ENCODE measurements at places on chromosomes 4 and X. TPM values are rescaled to one million over a fixed set of nuclear protein-coding genes. Genes with fewer than 3 reads are reported as not detected.

GRCh38 chr4:46249516-46249915 lies 125.7 kb upstream of the GABRG1 start:
- DNase-seq, result no peak

The REELD1 gene
- total RNA-seq, result not detected

GRCh38 chr4:139872274-139872673 lies 206.7 kb downstream of the MGST2 start:
- DNase-seq, result no peak

DNA sequence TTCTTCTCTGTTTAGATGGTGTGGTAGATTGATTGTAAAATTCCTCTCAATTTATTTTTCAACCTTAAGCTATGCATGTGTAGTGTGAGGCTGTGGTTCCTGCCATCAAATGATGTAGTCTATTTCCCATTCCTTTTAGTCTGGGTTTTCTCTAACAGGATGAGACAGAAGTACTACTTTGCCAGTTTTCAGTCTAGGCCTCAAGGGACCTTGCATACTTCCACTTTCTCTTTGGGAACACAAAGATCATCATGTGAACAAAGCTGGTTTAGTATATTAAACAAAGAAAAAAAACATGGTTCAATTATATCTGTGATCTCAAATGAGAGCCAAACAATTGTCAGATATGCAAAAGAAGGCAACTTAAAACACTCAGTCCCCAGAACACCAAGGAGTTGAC lies 1284.0 kb downstream of the RAPGEF2 start:
- no peak for DNase-seq

The CPZ gene
- total RNA-seq, result 0.41 TPM

- no peak for DNase-seq
These were observed 102.9 kb downstream of the GRXCR1 start for GRCh38 chr4:42995343-42995944.

DNA sequence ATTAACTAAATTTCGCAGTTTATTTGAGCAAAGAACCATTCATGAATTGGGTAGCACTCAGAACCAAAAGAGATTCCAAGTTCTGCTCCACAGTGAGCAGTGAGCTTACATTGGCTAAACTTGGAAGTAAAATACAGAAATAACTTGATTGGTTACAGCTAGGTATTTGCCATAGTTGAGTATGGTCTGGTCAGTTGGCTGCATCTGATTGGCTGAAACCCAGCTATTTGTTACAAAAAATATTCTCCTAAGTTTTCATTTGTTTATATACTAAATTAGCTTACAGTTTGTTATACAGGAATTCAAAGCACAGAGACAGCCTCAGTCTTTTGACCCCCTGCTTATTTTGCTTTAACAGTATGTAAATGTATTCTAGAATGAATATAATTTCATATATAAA lies 215.1 kb downstream of the RELL1 start:
- no peak for DNase-seq

The HTN1 gene
- not detected for total RNA-seq

The PDHA2 gene
- not detected for total RNA-seq

DNA sequence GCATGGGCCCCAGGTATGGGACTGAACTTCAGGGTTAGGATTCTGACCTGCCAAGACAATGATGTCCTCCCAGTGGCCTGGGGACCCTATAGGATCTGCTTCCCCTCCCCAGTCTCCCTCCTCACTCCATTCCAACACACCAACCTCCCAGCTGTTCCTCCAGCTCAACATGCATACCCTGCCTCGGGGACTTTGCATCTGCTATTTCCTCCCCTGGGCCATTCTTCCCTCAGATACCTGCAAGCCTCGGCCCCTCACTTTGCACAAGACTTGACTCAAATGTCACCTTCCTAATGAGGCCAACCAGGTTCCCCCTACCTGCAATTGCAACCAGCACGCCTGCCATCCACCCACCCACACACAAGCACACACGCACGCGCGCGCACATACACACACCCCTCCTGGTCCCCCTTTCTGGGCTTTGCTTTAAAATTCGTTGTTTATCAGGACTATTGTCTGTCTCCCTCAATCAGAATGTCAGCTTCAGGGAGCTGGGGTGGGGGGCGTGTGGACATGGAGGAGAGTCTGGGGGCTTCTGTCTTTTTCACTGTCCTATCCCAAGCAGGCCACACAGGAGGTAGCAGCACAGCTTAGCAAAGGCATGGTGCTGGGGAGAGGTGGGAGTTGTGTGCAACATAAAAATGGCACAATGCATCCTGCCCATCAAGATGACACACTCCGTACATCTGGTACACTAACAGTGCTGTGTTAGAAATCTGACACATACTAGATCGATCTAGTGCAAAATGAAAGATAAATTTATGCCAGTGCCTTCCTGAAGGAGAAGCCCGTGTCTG lies 20.6 kb upstream of the PPP2R2C start:
- DNase-seq, result no peak

The TEX11 gene
- not detected for total RNA-seq

The VCX3A gene
- not detected for total RNA-seq

- DNase-seq, result no peak
These were observed 921.8 kb upstream of the INTU start for GRCh38 chr4:126710935-126711334.

- DNase-seq, result no peak
These were observed 78.5 kb upstream of the BLTP1 start for GRCh38 chr4:122073615-122074014.

The TRO gene
- 1.8 TPM for total RNA-seq

GRCh38 chr4:54165438-54165837 lies 63.7 kb upstream of the PDGFRA start:
- no peak for DNase-seq

GRCh38 chr4:653080-653821 lies 20.8 kb downstream of the ATP5ME start:
- peak; percentile 71 for DNase-seq

The KLB gene
- 0.30 TPM for total RNA-seq

The RHOXF1 gene
- not detected for total RNA-seq

GRCh38 chrX:68420559-68420958 lies 12.7 kb downstream of the OPHN1 start:
- no peak for DNase-seq

DNA sequence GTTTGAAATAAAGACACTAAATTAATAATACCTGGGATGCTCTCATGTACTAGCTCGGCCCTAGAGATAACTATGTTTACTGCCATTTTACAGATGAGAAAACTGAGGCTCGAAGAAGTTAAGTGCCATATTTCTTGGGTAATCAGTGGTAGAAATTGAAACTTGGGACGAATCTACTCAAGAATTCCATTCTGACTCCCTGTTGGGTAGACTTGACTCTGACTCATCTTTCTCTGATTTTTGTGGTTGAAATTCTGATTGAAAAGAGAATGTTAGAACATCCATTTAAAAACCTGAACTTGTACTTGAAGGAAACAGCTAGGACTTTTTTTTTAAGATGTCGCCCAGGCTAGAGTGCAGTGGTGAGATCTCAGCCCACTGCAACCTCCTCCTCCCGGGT lies 50.1 kb upstream of the NSUN7 start:
- no peak for DNase-seq

The SPIN2A gene
- 0.22 TPM for total RNA-seq

- DNase-seq, result peak; percentile 37
These were observed 20.2 kb downstream of the PIGG start for GRCh38 chr4:519203-519651.

DNA sequence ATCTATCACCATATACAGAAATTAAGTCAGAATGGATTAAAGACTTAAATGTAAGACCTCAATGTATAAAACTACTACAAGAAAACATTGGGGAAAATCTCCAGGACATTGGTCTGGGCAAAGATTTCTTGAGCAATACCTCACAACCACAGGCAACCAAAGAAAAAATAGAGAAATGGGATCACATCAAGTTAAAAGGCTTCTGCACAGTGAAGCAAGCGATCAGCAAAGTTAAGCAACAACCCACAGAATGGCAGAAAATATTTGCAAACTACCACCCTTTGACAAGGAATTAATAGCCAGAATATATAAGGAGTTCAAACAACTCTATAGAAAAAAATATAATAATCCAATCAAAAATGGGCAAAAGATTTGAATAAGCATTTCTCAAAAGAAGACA lies 236.9 kb upstream of the EMCN start:
- DNase-seq, result no peak

DNA sequence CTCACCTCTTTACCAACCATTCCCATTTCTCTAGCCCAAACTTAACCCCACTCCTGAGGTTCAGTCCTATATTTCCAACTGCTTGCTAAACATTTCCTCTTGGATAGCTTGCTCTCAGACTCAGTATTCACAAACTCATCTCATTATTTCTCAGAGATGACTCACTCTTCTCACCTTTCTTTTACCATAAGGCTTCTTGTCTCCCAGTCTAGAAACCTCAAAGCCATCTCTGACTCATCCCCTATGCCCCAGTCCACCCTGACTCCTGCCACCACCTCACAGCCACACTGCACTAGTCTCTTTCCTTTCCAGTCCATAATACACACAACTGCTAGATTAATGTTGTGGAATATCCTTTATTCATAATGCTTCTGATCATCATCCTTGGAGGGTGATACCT lies 4.8 kb downstream of the FRMPD3 start:
- no peak for DNase-seq

- no peak for DNase-seq
These were observed 280.2 kb upstream of the SLC7A11 start for GRCh38 chr4:138522366-138522765.

DNA sequence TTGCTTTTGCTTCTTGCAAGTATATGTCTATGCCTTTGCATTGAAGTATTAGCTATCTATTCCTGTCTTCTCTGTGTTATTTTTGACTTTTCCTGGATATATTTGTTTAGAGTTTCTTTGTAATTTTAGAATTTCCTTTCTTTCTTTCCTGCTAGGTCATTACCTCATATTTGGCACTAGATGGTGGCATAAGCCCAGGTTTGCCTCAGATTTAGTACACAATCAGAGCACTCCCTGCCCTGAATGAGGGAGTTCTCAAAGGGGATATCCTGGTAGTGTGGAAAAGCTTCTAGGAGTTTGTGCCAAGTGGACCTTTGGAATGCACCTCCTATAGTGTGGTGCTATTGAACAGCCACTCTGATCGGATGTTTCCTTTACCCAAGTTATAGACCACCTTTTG lies 181.6 kb downstream of the UGT8 start:
- no peak for DNase-seq

DNA sequence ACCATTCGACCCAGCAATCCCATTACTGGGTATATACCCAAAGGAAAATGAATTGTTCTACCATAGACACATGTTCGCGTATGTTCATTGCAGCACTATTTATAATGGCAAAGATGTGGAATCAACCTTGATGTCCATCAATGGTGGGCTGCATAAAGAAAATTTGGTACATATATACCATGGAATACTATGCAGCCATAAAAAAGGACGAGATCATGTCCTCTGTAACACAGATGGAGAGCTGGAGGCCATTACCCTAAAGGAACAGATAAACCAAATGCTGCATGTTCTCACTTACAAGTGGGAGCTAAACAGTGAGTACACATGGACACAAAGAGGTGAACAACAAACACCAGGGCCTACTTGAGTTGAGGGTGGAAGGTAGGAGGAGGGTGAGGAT lies 45.1 kb downstream of the SCML2 start:
- no peak for DNase-seq

The ODAPH gene
- total RNA-seq, result not detected

The FAM184B gene
- total RNA-seq, result not detected

The AADAT gene
- total RNA-seq, result 1.4 TPM

DNA sequence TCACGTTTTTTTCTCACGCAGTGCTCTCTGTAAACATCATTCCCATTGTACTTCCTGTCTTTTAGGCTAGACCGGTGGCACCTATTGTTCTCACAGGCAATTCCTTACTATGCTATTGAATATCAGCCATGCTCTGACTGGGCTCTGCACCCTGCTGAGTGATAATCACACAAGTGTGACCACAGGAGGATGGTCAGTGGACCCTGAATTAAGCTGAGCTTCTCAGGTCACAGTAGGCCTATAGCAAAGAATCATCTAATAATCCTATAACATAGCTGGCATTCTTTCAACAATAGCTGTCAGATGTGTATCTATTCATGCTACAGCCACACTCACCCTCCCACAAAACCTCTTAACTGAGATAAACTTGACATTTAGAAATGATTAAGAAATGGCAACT lies 2399.8 kb upstream of the TENM3 start:
- DNase-seq, result no peak

GRCh38 chr4:109811707-109812106 lies 3.9 kb upstream of the GAR1 start:
- no peak for DNase-seq

The TRIM75 gene
- total RNA-seq, result not detected

The GC gene
- not detected for total RNA-seq

DNA sequence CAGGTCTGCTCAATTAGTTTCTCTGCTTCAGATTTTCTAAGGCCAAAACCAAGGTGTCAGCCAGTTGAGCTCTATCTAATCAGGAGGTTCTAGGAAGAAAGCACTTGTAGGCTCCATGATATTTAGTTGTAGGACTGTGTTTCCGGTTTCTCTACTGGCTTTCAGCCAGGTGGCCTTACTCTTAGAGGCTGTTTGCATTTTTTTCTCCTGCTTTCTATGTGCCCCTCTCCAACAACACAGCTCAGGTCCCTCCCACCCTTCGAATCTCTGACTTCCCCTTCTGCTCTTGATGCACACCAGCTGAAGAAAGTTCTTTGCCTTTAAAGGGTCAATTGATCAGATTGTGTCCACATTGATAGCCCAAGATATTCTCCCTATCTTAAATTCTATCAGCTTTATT lies 245.2 kb downstream of the RAB28 start:
- DNase-seq, result no peak

- DNase-seq, result no peak
These were observed 70.5 kb upstream of the MXD4 start for GRCh38 chr4:2332201-2332975.

The SMIM10L2A gene
- total RNA-seq, result 1.3 TPM

DNA sequence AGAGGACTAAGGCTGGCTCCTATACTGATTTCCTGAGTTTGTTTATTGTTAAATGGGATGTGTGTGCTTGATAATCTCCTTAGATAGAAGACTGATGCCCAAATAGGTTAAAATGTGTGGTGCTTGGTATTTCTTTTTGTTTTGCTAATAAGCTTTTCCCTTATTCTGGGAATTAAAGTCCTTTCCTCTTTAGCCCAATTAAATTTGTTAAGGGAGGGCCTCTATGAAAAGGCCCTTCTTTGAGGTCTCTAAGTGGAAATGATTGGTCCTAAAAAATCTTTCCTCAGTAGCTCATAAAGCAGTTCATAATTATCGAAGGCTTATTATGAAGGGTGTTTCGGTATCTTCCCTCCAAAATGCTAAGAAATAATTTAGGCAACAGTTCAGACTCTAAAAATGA lies at the start of gene RRH:
RRH (plus strand) TSS at position 301 of the 400 bp plus-strand sequence; CDS start at position 357, 56 bp downstream.
- no peak for DNase-seq

GRCh38 chrX:31132821-31133241 lies 61.0 kb upstream of the FTHL17 start:
- DNase-seq, result no peak

DNA sequence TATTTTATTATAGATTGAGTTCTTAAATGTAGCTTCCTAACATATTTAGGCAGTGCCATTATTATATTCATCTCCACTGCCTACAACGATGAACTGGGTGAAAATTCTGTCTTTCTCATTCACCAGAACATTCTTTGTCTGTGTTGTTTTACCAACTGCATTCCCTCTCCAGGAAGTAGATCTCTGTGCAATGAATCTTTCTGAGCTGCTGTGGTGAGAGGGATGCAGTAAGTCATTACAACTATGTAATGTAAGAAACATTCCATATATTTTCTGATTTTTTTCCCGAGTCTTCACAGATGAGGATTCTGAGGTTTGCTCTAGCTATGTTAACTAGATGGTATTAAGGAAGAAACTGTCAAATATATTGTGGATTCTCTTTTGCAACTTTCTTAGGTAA lies 811.9 kb upstream of the PCDH7 start:
- DNase-seq, result no peak

The ATP8A1 gene
- total RNA-seq, result 14.6 TPM
